Chondrocyte (in vitro differentiated cells): ENCODE measurements at places on chromosomes 2 and 18. TPM values are rescaled to one million over a fixed set of nuclear protein-coding genes. Genes with fewer than 3 reads are reported as not detected.
A peak's percentile ranks its signal among the peaks of the same experiment; 100 is the strongest.

DNA sequence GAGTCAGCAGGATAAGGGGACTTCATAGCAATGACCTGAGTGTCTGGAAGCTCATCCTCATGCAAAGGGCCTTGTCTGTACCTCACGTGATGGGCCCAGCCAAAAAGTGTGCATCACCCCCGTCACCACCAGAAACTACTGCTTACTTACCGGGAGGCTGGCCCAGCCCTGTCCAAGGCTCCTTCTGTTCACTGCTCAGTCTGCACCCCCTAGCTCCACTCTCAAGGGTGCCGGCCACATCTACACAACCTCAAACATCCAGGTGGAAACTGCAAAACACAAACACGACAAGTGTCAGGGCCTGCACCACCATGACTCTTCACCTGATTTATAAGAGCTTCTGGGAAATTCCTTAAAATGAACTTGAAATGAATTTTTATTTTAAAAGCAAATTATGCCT, 55.1 kb downstream of the ADD2 start:
- no peak for DNase-seq

Gene EPC2
- total RNA-seq: 23.2 to 29.3 TPM (median 23.8 TPM) in 3 replicates

Gene UNC80
- total RNA-seq: 0.02 TPM in 1 of 3 replicates, not detected in the others

DNA sequence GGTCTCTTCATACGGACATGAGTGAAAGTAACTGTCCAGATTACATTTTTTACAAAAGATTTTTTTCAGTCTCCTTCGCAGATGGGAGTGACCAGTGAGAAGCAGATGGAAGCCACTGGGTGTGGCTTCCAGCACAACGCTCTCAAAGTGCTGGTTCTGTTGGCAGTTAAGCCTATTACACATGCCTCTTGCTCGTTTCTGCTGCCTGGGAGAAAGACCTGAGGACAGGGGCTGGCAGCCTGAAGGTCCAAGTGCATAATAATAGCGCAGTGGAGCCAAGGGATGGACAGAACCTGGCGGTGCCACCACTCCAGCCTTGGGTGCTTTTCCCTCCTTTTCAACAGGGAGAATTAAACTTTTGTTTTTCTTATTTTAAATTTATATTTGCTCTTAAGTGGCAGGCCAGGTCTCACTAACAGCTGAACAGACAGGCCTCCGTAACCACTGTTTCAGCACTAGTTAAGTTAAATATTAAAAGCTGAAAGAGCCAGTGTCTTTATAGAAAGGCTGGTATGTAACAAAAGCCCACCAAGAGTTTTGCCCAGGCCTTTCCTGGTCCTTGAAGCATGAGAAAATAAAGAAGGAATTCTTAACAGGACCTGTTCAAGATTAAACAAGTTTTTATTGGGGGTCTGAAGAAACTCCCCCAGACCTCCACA, 1.2 kb upstream of the SKA1 start:
- DNase-seq: no peak

Gene VIT
- 0.15 to 2.6 TPM in 2 of 3 replicates, not detected in the other for total RNA-seq

DNA sequence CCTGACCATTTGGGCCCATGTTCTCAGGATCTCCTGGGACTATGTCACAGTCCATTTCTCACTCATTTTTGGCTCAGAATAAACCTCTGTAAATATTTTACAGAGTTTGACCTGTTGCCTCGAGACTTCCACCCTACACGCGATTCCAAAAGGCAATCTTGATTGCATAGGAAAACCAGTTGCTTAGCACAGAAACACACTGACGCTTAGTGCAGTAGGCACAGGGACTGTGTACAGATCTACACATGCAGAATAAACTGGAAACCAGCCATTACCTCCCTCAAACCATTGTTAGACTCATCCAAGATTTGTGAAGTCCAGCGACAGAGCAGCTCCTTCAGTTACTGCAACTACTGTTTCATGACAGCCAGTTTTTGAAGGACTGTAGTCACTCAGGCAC, 73.0 kb downstream of the NCKAP5 start:
- DNase-seq: no peak

- DNase-seq: no peak
Measured at GRCh38 chr2:64655873-64656272, 2.2 kb upstream of the SERTAD2 start.

- DNase-seq: no peak
Measured at GRCh38 chr2:63399156-63399555, 189.1 kb downstream of the WDPCP start.

GRCh38 chr2:70330476-70330875, 28.6 kb upstream of the FAM136A start:
- DNase-seq: no peak

GRCh38 chr2:55451699-55452098, 32.0 kb upstream of the CCDC88A start:
- no peak for DNase-seq

- no peak for DNase-seq
Measured at GRCh38 chr18:23634692-23635091, 28.0 kb downstream of the ANKRD29 start.

Gene TACR1
- not detected in 3 replicates for total RNA-seq

Gene FOXD4L1
- total RNA-seq: 0.44 TPM in 1 of 3 replicates, not detected in the others

GRCh38 chr18:45677276-45677807, 46.6 kb upstream of the SLC14A1 start:
- no peak for DNase-seq

DNA sequence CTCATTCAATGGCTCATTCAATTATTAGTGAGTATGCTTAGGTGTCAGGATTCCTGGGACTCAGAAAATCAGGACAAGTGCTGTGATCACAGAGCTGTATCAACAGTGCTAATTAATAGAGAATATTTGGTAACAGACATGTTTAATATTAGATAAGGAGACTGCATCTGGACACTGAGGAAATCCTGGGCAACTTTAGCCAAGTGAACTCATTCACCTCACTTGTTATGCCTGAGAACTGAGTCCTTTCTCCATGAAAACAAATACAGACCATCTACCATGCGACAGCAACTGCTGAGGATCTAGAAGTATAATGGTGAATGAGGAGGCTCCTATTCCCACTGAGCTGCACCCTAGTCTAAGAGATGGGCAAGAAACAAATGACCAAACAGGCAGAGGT, 23.1 kb upstream of the ATP8B1 start:
- no peak for DNase-seq

GRCh38 chr18:58391231-58391825, 237.6 kb downstream of the ALPK2 start:
- no peak for DNase-seq

DNA sequence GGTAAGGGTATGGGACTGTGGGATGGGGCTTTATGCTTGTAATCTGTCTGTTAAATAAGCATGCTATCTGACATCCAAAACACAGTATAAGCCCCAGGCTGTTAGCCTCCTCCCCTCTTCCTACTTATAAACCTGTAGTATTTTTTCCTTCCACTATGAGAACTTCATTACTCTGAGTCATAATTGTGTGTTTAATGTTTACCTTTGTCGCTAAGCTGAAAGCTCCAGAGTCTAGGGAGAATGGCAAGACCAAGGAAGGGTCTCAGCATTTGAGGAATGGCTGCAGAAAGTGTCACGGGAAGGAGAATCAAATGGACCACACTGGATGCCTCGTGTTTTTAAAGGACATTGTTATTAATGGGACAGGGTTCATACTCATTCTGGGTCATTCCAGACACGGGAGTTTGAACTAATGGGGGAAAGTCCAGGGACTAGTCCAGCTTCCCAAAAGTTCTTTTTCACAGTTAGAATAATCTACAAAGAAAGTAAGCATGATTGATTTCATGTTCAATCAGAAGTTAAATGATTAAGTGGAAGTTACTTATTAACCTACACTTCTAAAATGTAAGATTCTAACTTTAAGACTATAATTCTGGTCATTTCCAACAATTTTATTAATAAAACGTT, 292.2 kb downstream of the AFF3 start:
- DNase-seq: no peak

GRCh38 chr2:131030478-131030971, 62.7 kb downstream of the FAM168B start:
- DNase-seq: no peak

DNA sequence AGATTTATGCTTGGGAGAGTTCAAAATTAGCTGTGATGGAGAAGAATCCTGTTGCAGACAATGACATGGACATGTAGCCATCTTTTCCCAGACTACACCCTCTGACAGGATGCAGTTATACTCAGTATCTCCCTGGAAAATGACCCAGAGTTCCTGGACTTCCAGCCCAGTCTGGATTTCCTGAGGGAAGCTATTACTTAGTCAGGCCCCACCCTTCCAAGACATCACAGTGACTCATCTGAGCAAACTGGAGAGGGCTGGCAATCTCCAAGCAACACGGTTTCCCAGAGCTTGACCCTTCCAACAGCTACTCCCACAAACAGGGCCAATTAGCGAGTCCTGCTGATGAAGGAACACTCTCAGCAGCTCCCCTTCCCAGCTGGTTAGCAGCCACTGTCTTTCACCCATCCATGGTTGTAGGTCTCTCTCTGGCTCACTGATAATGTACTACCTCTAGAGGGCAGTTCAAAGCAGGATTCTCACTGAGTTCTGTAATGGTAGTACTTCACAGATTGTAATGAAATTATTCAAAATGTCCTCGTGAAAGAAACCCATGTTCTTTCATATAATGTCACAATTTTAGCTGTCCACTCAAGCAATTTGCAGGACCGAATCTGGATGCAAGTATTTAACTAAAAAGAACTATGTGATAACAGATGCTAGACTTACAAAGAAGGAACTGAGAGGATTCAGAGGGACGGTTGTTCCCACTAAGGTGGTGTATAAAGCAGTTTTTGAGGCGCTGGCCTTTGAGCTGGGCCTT, 110.2 kb downstream of the MDH1 start:
- no peak for DNase-seq

GRCh38 chr2:239579081-239579480, 178.3 kb upstream of the HDAC4 start:
- peak; percentile 67 for DNase-seq

DNA sequence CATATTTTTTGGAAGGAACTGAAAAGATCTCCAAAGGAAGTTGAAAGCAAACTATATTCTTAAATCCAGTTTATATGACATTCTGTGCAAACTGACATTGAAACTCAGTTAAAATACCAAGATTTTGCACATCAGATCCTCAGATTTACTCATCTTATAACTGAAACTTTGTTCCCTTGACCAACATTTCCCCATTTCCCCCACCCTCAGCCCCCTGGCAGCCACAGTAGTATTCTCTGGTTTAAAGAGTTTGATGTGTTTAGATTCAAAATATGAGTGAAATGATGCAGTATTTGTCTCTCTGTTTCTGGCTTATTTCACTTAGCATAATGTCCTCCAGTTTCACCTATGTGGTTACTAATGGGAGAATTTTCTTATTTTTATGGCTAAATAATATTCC, 99.2 kb upstream of the ITGA4 start:
- no peak for DNase-seq

Gene SRD5A2
- not detected in 3 replicates for total RNA-seq

Gene GAREM2
- total RNA-seq: 6.5 to 22.6 TPM (median 19.1 TPM) in 3 replicates

DNA sequence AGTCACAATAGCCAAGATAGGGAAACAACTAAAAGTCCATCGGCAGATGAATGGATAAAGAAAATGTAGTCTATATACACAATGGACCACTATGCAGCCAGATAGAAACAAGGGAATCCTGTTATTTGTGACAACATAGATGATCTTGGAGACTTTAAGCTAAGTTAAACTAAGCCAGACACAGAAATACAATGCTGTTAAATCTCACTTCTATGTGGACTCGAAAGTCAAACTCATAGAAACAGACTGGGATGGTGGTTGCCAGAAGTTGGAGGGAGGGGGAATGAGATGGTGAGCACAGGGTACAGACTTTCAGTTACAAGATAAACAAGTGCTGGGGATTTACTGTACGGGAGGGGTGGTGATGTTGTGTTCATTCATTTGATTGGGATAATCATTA, 5.4 kb upstream of the CNDP1 start:
- no peak for DNase-seq

- DNase-seq: no peak
Measured at GRCh38 chr2:105896765-105897163, 152.1 kb downstream of the NCK2 start.

GRCh38 chr18:13635046-13635445, 91.3 kb downstream of the FAM210A start:
- no peak for DNase-seq

GRCh38 chr2:1632002-1632348, 112.3 kb downstream of the PXDN start:
- DNase-seq: no peak
